ENCODE measurements at places on chromosomes 4 and X. TPM values are rescaled to one million over a fixed set of nuclear protein-coding genes. Genes with fewer than 3 reads are reported as not detected.

The ATP2B3 gene
- 15.3 TPM for polyA plus RNA-seq

The PLAC8 gene
- polyA plus RNA-seq: 14.4 TPM

The RHOH gene
- polyA plus RNA-seq: 0.56 TPM

The NUP62CL gene
- 4.3 TPM for polyA plus RNA-seq

The VSIG1 gene
- polyA plus RNA-seq: 0.20 TPM

The CFAP99 gene
- polyA plus RNA-seq: 3.8 TPM

Data from adrenal gland (tissue), 19 donors.